ENCODE measurements at places on chromosomes 6 and 20.

DNA sequence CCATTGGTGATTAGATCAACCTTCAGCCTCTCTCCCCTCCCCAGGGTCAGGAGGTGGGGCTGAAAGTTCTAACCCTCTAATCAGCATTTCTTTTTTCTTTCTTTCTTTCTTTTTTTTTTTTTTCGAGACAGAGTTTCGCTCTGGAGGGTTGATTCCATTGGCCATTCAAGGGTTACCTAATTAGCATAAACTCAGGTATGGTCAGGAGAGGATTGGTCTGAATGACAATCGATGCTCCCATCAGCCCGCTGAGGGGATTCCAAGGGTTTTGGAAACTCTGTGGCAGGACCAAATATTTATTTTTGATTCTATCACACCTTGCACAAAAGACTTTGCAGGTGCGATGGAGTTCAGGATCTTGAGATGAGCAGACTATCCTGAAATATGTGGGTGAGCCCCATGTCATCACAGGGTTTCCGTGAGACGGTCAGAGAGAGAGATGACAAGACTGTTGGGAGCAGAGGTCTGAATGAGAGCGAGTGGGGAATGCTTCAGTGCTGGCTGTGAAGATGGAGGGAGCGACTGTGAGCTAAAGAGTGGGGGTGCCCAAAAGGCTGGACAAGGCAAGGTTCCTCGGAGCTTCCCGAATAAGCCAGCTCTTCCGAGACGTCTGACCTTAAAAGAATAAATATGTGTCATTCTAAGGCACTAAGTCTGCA, 107.1 kb downstream of the BMP7 start:
- no peak for DNase-seq

DNA sequence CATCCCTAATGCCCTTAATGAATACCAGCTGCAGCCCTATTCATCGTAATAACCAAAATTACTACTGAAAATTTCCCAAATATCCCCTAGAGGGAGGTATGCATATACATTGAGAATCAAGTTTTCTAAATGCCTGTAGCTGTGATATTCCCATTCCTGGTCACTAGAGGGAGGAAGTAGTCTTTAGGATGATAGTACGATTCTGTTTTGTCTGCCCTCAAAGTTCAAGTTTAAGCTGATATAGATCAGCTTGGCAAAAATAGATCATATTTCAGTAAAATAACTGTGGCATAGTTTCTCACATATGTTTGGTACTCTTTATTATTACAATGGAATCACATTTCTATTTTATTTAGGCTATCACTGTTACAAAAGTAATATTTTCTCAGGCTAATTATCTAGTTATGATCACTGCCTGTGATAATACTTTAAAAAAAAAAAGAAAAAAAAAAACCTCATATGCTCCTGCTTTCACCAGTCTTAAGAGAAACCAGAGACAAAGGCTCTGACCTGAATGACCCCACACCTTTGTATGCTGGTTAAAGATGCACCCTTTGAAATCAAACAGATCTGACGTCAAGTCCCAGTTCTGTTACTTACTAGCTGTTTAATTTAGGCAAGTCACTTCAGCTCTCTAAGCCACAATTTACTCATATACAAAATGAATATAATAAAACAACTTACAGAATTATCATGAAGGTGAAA, 11.0 kb downstream of the TSPYL1 start:
- DNase-seq: no peak

- no peak for DNase-seq
Measured at GRCh38 chr6:39681674-39682121, 43.5 kb downstream of the KIF6 start.

- DNase-seq: no peak
Measured at GRCh38 chr20:50445354-50446151, 64.6 kb upstream of the PTPN1 start.

GRCh38 chr6:125307150-125307838, 5.5 kb upstream of the HDDC2 start:
- no peak for DNase-seq

- DNase-seq: no peak
Measured at GRCh38 chr6:41277605-41278004, 8.9 kb downstream of the TREM1 start.

All from GOT3 (cell line).